Stimulated activated CD4-positive, alpha-beta T cell treated with anti-CD3 and anti-CD28 coated beads, TNF-alpha, amount 100 ng/mL, for 4 hours (primary cell): ENCODE measurements at places on chromosomes 4 and X.

GRCh38 chrX:6021316-6022091, 207.2 kb downstream of the NLGN4X start:
- DNase-seq = no peak

- DNase-seq = no peak
These were observed 113.6 kb downstream of the GLUD2 start for GRCh38 chrX:121160987-121161386.

DNA sequence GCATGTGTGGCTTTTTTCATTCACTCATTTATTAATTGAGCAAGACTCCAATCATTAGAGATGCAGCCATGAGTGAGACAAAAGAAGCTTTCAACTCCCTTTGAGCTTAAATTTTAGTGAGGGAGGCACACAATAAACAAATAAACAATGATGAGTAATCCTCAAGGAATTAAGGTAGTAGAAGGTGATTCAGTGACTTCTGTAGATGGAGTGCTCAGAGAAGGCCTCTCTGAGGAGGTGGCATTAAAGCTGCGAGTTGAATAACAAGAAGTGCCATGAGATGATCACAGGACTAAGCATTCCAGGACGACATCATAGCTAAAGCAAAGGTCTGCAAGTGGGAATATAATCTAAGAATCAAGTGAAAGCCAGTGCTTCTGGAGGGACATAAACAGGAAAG, 77.6 kb downstream of the NWD2 start:
- DNase-seq = no peak

- no peak for DNase-seq
These were observed 49.6 kb downstream of the SMAD1 start for GRCh38 chr4:145531223-145531622.

DNA sequence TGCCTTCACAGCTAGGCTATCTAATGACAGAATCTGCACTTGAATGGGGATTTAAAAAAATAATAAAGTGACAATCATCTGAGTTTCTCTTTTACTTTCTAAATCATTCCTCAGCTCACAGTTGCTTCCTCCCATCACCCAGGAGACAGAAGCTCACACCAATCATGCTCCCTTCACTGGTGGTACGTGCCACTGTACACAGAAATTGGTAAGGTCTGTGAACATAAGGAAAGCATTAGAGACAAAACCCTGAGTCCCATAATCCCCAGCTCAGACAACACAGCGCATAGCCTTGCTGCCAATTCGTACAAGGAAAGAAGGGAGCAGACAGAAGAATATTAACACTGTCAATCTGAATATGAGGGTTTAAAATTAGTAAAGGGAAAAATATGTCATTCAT, 133.1 kb downstream of the IDS start:
- no peak for DNase-seq

- no peak for DNase-seq
These were observed 28.3 kb downstream of the SEPTIN11 start for GRCh38 chr4:76977736-76978350.

- DNase-seq = no peak
These were observed 212.6 kb upstream of the GK2 start for GRCh38 chr4:79620617-79621016.

DNA sequence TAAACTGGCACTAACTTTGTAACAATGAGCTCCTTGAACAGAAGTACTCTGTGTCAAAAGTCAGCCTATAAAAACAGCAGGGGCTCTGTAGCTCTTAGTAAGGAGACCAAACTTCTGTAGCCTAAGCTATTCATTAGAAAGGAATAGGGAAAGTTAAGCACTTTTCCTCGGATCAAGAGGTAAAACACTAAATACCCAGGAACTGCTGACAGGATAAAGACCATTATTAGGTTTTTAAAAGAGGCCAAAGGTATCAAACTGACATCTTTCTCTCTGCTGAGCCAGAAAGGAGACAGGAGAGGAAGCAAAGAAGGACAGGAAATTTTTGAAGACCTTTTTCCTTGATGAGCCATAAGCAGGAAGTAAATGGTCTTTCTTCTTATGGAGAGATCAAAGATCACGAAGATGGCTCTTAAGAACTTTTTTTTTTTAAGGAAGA, 31.9 kb downstream of the ANAPC10 start:
- DNase-seq = no peak
